ENCODE measurements at places on chromosomes 3 and 15. TPM values are rescaled to one million over a fixed set of nuclear protein-coding genes. Genes with fewer than 3 reads are reported as not detected.

Gene SRGAP3
- 5.0 TPM for total RNA-seq

Gene IL17RC
- 9.5 TPM for total RNA-seq

DNA sequence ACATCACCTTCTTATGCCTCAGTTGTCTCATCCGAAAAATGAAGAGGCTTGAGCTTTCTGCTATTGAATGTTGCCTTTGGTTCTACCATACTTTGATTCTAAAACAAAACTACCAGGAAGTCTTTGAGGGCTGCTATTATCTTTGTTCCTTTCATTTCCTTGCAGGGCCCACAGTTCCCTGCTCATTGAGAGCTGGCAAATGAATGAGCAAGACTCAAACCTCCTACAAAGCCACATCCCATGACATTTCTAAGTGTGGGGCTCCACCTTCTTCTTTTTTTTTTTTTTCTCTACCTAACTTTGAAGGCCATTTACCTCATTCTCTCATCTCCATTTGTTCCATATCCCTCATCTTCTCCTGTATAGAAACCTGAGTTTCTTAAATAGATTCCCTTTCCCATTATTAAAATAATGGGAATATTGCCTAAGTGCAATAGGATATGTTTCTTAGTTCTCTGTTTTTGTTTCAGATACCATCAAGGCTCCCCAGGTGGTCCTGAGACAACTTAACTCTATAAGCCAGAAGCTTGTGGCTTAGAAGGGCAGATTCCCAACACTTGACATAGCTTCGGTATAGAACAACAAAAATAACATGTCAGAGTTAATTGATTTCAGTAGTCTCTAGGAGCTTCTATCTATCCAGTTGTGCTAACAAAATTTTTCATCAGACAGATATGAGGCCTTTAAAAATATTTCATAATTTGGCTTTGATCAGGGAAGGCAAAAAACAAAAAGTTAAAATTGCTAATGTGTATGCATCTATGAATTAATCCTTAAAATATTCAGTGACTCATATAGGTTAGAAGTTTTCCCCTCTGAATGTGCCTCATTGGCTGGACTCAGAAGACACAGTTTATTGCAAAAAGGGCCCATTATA, 951.6 kb downstream of the TUSC7 start:
- peak; percentile 71 for DNase-seq

DNA sequence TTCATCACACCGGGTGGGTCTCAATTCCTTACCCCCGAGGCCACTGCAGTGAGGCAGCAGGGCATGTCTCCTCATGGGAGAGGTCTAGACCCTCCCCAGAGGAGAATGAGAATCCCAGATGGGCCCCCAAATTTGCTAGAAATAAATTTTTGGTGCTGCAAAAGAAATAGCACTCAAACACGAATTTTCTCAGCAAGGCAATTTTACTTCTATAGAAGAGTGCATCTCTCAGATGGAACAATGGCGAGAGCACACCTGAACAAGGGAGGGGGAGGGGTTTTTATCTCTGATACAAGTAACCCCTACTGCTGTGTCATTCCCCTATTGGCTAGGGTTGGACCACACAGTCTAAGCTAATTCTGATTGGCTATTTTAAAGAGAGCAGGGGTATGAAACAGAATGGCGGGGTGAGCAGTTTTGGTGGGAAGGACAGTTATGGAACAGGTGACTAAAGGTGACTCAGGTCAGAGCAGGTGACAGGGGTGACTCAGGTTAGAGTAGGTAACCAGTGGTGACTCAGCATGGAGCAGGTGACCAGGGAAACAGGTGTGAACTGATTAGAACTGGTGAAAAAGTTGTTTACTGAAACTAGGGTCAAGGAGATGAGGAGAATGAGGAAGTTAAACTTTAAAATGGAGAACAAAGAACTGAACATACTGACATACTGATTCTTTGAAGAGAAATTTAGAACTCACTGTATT, 93.0 kb upstream of the WNT7A start:
- DNase-seq, result no peak

- DNase-seq, result no peak
Measured at GRCh38 chr15:27854601-27855000, 244.5 kb downstream of the OCA2 start.

- DNase-seq, result no peak
Measured at GRCh38 chr15:51093488-51093838, 1.2 kb downstream of the TNFAIP8L3 start.

- no peak for DNase-seq
Measured at GRCh38 chr15:100572362-100572983, 29.5 kb downstream of the LINS1 start.

- DNase-seq, result no peak
Measured at GRCh38 chr15:72535911-72536310, 61.8 kb downstream of the ARIH1 start.
